ENCODE measurements at places on chromosomes 13 and 19. TPM values are rescaled to one million over a fixed set of nuclear protein-coding genes. Genes with fewer than 3 reads are reported as not detected.

The EPN1 gene
- 201 TPM for total RNA-seq

The PSG3 gene
- total RNA-seq: not detected

The NUMBL gene
- total RNA-seq: 21.1 TPM

GRCh38 chr13:96796091-96796633 lies 198.1 kb downstream of the OXGR1 start:
- no peak for DNase-seq
- no peaks in the 10 kb centered on the region for H3K36me3 ChIP-seq
- no peak overlapping the region for H3K4me3 ChIP-seq
- H3K27ac ChIP-seq: no peak overlapping the region

DNA sequence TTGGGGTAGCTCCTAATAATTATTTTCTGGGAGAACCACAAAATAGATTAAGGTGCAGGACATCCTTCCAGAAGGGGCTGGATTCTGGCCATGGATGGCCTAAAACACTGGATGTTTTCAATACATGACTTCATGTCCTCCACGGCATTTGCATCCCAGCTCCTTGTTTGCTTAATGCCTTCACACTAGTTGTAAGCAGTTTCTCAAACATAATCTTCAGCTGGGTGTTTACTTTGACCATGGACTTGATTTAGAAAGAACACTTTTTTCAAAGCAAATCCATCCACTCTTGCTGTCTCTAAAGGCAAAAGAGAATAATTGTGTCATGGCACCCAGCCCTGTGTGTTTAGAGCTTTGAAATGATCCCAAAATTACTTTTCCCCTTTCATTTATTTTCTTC lies 82.5 kb upstream of the GSX1 start:
- no peak overlapping the region for H3K27ac ChIP-seq
- H3K27me3 ChIP-seq: no peaks in the 10 kb centered on the region
- no peaks in the 10 kb centered on the region for H3K36me3 ChIP-seq
- H3K4me3 ChIP-seq: no peak overlapping the region
- no peak for DNase-seq
- no peaks in the 10 kb centered on the region for H3K4me1 ChIP-seq

DNA sequence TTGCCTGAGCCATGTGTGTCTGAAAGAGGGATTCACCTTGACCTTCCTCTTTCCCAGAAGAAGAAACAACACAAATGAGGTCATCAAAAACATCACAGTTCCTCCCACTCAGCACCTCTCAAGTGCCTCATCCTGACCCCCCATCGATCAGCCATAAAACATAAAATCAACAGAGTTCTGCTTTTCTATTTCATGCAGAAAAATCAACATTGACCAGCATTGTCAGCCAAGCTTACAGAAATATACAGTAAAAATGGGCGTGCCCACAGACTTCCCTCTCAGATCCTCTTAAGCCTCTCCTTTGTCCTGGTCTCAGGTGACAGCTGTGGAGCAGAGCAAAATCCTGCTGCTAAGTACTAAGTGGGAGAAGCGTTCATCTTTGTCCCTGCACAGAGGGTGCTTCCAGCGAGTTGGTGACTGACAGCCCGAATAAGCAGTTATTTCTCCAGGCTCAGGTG lies 213.3 kb downstream of the OLFM4 start:
- no peaks in the 10 kb centered on the region for H3K4me1 ChIP-seq
- H3K4me3 ChIP-seq: no peak overlapping the region
- peaks cover 1% of the 10 kb centered on the region for H3K27me3 ChIP-seq

GRCh38 chr19:17248011-17248776 lies 2.5 kb upstream of the NR2F6 start:
- no peak overlapping the region for H3K4me3 ChIP-seq
- H3K36me3 ChIP-seq: no peaks in the 10 kb centered on the region
- no peaks in the 10 kb centered on the region for H3K27me3 ChIP-seq
- peaks cover 37% of the 10 kb centered on the region for H3K4me1 ChIP-seq
- H3K27ac ChIP-seq: peak overlapping the region; percentile 92

- H3K36me3 ChIP-seq: no peaks in the 10 kb centered on the region
- no peak for DNase-seq
- no peak overlapping the region for H3K4me3 ChIP-seq
- no peaks in the 10 kb centered on the region for H3K27me3 ChIP-seq
- H3K4me1 ChIP-seq: no peaks in the 10 kb centered on the region
- no peak overlapping the region for H3K27ac ChIP-seq
These were observed 125.3 kb upstream of the GPC6 start for GRCh38 chr13:93101226-93101734.

- no peak overlapping the region for H3K4me3 ChIP-seq
- no peaks in the 10 kb centered on the region for H3K4me1 ChIP-seq
- DNase-seq: peak; percentile 2
- H3K27me3 ChIP-seq: no peaks in the 10 kb centered on the region
- no peaks in the 10 kb centered on the region for H3K36me3 ChIP-seq
These were observed 744.1 kb downstream of the UQCRFS1 start for GRCh38 chr19:28468701-28469459.

DNA sequence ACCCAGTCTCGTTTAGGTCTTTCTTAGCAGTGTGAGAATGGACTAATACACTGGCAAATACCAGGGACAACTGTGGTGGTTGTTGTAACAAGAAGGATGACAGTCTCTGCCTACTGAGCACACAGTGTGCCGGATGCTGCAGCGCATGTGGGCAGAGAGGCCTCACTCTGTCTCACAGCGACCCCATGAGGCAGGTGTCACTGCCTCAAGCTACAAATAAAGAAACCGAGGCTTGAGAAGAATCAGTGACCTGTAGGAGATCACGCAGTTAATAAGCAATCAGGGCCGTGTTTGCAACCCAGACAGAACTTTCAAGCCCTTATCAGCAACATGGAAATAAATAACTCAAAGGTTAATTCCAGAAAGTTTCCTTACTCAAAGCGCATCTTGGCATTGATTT lies 40.5 kb upstream of the GAS6 start:
- H3K27ac ChIP-seq: no peak overlapping the region
- H3K4me3 ChIP-seq: no peak overlapping the region
- no peaks in the 10 kb centered on the region for H3K27me3 ChIP-seq
- H3K4me1 ChIP-seq: no peaks in the 10 kb centered on the region

The SERPINE3 gene
- not detected for total RNA-seq

DNA sequence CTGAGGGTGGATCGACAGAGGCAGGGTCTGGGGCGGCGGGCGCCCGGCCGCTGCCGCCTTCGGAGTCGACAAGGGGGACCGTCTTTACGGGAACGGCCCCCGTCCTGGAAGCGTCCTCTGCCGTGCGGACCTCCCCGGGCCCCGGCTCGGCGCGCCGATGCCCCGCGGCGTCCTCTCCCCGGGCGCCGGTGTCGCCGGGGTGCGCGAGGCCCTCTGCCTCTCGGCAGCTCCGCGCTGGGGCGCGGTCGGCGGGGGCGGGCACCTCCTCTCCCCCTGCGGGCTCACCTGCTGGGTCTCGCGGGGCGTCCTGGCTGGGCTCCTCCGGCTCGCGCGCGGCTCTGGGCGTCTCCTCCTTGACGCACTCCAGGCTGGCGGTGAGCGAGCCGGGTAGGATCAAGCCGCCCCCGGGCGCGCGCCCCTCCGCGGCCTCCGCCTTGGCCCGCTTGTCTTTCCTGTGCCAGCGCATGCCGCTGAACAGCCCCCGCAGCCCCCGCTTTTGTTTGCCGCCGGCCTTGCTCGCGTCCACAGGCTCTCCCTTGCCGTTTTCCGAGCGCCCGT lies 1.5 kb downstream of the AMER2 start:
- H3K36me3 ChIP-seq: no peaks in the 10 kb centered on the region
- no peaks in the 10 kb centered on the region for H3K4me1 ChIP-seq
- no peak overlapping the region for H3K27ac ChIP-seq
- no peak overlapping the region for H3K4me3 ChIP-seq

DNA sequence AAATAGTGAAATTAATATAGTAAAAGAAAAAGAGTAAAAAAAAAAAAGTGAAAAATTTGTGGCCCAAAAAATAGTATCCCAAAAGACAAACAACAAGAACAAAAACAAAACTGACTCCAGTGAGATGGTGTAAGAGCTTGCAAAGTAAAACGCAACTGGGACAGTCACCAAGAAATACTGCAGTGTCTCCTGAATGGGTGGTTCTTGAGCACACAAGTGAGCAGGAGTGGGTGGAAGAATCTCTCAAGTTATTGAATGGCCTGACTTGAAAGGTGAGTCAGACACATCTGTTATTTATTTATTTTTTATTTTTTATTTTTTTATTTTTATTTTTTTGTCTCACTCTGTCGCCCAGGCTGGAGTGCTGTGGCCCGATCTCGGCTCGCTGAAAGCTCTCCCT lies 1.9 kb downstream of the ZNF493 start:
- no peaks in the 10 kb centered on the region for H3K27me3 ChIP-seq
- DNase-seq: no peak
- H3K27ac ChIP-seq: no peak overlapping the region

The FFAR3 gene
- total RNA-seq: not detected

The LRRC63 gene
- not detected for total RNA-seq

DNA sequence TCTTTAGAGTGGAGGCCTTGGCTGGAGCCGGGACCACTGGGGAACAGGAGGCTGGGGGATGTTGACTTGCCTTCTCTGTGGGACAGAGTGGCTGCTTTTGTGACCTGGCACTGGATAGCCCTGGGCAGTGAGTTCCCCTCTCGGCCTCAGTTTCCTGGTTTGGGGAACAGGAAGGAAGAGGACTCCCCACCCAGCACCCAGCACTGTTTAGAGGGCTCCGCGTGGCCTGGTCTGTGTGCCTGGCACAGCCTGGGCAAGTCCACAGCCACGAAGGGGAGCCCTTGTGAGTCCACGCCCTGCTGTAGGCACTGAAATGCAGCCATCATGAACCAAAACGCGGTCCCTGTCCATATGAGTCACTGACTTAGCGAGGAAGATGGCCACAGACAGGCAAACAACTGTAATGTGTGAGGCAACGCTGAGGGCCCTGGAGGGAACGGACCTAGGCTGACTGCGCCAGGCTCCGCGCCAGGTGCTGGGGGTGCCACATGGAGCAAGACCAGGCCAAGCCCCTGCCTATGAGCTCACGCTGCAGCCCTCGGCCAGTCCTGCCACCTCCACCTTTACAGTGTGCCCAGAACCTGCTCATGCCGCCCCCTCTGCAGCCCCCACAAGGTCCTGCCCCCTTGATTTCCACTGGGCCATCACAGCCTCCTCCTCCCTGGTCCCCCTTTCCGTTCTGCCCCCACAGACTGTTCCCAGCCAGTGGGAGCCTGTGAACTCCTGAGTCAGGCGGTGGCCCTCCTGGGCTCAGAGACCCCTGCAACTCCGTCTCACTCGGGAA lies 35.5 kb downstream of the PAK4 start:
- H3K4me3 ChIP-seq: no peak overlapping the region
- no peak for DNase-seq
- H3K4me1 ChIP-seq: peaks cover 44% of the 10 kb centered on the region
- no peaks in the 10 kb centered on the region for H3K27me3 ChIP-seq
- no peak overlapping the region for H3K27ac ChIP-seq

DNA sequence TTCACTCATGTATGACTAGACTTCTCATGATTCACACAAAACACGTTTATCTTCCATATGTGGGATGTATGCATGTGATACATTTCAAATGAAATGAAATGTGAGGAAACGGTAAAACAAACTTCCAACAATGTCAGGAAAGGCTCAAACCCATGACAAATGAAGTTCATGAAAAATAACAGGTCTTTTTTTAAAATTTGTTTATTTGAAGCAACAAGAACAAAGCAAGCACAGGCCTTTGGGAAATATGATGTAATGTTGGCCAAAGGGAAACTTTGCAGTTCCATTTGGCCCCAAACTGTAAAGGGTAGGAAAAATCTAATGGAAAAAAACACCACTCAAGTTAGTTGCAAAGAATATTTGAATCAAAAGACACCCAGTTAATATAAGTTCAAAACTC lies 463.8 kb upstream of the ARGLU1 start:
- no peak for DNase-seq
- no peak overlapping the region for H3K27ac ChIP-seq
- no peaks in the 10 kb centered on the region for H3K4me1 ChIP-seq
- no peaks in the 10 kb centered on the region for H3K27me3 ChIP-seq

The SPACA4 gene
- not detected for total RNA-seq

- no peak within 1 kb of the TSS for H3K4me3 ChIP-seq
- no peak for DNase-seq
- no peaks in the 10 kb centered on the region for H3K36me3 ChIP-seq
These were observed at the start of gene LPAR6 for GRCh38 chr13:48412881-48413351. Gene LPAR6 (minus strand): TSS chr13:48413113. CDS start chr13:48412423, 690 bp downstream.

DNA sequence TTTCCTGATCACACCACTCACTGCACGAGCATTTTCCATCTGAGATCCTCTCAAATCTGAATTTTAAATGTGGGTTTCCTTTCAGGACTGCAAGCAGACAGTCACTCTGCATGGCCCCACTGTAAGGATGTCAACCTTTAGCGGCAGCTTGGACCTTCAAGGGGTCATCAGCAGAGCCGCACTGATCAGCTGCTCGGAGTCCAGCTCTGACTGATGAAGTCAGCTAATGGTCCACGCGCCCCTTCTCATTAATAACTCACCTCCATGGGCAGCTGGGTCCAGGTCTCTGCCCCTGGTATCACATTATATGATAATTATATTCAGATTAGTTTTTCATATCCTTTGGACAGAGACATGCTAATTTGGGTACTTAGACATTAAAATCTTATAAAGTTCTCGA lies 36.1 kb upstream of the PDCD5 start:
- no peak for DNase-seq
- no peaks in the 10 kb centered on the region for H3K27me3 ChIP-seq
- no peak overlapping the region for H3K4me3 ChIP-seq

DNA sequence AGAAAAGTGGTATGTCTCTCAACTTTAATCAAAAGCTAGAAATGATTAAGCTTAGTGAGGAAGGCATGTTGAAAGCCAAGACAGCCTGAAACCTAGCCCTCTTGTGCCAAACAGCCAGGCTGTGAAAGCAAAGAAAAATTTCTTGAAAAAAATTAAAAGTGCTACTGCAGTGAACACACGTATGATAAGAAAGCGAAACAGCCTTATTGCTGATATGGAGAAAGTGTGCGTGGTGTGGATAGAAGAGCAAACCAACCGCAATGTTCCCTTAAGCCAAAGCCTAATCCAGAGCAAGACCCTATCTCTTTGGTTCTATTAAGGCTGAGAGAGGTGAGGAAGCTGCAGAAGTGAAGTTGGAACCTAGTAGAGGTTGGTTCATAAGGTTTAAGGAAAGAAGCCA lies 96.4 kb downstream of the ZDHHC20 start:
- H3K4me3 ChIP-seq: no peak overlapping the region
- H3K27me3 ChIP-seq: no peaks in the 10 kb centered on the region
- H3K36me3 ChIP-seq: no peaks in the 10 kb centered on the region
- no peak overlapping the region for H3K27ac ChIP-seq

The ZNF728 gene
- not detected for total RNA-seq

DNA sequence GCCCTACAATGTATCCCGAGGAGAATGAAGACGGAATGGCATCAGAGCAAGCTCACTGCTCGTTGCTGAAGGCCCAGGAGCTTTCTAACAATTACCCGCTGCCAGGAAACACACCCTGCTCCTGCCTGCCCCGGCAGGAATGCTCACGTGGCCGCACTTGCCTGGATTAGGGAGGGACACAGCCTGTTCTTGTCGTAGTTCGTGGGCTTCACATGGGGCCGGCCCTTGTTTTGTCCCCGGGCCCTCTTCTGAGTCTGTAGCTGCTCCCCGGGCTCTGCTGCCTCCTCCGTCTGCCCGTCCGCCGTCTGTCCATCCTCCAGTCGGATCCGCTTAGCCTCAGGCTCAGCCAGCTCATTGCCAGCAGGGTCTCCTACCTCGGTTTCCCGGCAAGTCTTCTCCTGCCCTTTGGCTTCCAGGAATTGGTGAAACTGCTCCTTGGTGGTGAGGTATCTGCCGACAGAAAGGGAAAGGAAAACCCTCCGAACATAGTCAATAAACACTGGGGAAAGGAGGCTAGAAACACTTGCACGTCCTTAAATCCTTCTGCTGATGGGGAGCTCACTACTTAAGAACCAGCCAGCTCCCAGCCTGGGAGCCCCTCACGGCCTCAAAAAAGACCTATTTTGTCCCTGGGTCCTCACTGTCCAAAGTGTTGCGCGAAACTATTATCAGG lies 941 bp downstream of the DUS3L start:
- peak overlapping the region; percentile 86 for H3K4me3 ChIP-seq
- no peak for DNase-seq
- H3K27ac ChIP-seq: peak overlapping the region; percentile 100
- no peaks in the 10 kb centered on the region for H3K4me1 ChIP-seq
- peaks cover 4% of the 10 kb centered on the region for H3K36me3 ChIP-seq

Data from Caco-2 (cell line).